ENCODE measurements at places on chromosomes 7 and 10.

DNA sequence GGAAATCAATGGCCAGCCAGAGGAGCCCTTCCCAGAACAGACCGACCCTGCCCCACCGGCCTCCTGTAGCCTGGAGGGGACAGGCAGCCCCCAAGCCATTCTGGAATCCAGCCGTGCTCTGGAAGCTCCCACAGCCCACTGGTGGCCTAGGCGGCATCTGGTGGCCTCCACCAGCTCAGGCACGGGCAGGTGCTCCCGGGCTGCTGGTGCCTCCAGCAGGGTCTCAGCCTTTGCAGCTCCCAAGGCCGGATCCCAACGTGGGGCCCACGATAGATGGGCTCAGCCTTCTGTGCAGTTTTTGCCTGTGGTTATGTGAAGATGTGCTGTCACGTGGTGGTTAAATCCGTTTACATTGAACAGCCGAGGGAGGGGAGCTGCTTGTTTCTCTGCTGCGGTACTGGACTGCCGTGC is 44.4 kb downstream of the JAKMIP3 start:
- no peak for DNase-seq

DNA sequence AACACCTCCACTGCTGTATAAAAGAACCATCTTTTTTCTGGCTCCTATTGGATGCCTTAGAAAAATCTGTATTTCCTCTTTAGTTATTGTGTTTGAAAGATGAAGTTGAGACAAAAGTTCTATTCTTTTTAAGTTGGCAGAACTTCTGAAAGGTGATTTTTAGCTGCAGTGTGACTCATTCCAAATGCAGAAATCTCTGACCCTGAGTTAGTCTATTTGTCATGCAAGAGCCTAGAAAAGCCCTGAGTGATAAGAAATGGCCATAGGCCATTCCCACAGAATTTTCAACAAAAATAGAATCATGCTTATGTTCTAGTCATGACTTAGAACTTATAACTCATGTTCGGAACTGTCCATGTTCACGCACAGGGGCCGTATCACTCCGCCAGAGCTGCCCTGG is 89.1 kb downstream of the EGFR start:
- DNase-seq: no peak

- DNase-seq: no peak
These were observed 219.8 kb upstream of the FRMD4A start for GRCh38 chr10:14550471-14550981.

- DNase-seq: no peak
These were observed 79.2 kb downstream of the ADCY1 start for GRCh38 chr7:45653209-45653907.

- peak; percentile 3 for DNase-seq
These were observed 39.2 kb upstream of the OTUD1 start for GRCh38 chr10:23399701-23400144.

DNA sequence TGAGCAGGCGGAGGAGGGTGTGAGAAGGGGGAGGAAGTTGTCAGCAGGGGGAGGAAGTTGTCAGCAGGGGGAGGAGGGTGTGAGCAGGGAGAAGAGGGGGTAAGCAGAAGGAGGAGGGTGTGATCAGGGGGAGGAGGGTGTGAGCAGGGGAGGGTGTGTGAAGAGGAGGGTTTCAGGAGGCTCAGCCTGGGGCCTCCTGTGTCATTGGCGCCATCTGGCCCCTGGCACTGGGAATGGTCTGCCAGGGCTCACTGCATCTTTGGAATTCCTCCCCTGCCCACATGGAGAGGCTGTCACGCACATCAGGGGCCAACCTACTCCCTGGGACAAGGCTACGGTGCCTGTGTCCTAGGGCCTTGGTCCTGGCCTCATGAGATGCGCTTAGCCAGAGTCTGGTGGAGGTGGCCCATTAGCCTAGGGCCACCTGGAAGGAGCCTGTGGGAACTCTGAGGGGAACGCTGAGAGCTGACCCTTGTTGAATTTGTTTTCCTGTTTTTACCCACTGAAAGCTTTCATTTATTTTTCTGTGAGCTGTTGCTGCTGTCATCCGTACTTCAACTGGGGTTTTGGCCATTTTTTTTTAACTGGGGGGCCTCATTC is 18.0 kb downstream of the CAMK2B start:
- peak; percentile 6 for DNase-seq

DNA sequence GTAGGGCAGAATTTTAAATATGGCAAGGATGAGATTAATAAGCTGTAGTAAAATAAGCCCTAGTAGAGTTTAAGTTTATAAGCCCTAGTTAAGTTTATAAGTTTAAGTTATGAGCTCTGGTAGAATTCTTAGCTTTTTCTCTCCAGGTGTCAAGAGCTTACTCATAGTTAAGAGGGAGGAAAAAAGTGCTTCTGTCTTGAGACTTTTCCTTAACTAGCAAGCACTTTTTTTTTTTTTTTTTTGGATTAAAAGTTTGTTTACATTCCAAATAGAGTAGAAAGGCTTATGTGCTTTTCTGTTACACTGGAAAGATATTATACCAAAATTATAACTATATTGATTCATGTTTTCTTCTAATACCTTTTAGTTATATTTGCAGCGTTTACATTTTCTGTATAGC is 25.5 kb upstream of the MPP7 start:
- no peak for DNase-seq

DNA sequence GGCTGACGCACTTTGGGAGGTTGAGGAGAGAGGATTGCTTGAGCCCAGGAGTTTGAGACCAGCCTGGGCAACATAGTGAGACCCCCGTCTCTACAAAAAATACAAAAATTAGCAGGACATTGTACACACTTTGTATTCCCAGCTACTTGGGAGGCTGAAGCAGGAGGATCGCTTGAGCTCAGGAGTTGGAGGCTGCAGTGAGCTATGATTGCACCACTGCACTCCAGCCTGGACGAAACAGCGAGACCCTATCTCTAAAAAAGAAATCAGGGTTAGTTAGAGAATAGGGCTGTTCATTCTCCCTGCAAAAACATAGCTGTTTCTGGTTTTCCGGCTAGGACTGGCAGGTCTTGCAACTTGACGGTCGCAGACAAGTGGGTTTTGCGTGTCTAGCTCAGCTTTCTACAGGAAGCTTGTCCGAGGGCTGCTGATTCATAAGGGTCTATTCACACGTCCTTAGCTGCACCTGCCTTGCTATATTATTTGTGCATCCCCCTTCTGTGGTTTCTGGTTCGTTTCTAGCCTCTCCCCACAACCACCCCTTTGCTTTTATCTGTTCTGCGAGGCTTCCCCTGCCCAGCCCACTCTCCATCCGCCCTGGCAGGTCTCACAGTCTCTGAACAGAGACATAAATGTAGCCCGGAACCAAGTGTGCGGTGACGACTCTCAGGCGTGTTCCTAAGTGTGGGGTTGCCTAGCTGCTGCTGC is 10.7 kb downstream of the AMZ1 start:
- DNase-seq: no peak

- no peak for DNase-seq
These were observed 263.1 kb upstream of the PITRM1 start for GRCh38 chr10:3435671-3436070.

DNA sequence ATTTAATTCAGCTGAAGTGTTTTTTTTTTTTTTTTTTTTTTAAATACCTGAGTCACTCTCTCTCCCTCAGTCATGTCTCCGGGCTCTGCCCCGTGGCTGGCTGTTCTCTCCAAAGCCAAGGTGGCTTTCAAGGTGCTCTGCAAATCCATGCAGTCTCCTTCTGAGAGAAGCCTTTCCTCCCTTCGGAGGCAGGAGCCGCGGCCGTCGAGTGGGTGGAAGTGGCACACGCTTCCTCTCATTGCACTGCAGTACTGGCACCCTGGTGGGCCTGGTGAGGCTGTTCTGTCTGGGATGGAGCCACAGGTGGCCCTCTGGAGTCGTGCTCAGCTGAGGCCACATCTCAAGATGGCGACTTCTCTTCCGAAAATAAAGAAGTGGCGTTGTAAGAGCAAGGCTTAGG is 221.8 kb downstream of the GLRX3 start:
- DNase-seq: no peak

DNA sequence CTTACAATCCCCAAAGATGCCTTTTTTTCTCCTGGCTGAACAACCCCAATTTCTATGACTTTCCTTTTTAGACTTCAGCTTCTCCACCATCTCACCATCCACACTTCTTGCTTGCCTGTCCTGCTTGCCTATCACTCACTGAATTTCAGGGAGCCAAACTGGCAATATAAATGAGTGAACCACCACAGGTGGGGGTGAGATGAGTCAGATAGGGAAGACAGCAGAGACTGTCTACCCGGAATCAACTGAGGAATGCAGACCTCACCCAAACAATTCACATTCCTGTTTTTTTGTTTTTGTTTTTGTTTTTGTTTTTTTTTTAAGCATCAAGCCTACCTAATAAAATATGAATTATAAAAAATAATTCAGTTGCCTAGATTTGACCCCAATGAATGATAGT is 273.8 kb downstream of the NRG3 start:
- DNase-seq: no peak

GRCh38 chr10:86308056-86308455 is 58.5 kb downstream of the GRID1 start:
- no peak for DNase-seq

GRCh38 chr7:90833443-90833842 is 237.3 kb downstream of the CDK14 start:
- DNase-seq: no peak

- no peak for DNase-seq
These were observed 695.1 kb downstream of the TNS3 start for GRCh38 chr7:46886669-46887374.

DNA sequence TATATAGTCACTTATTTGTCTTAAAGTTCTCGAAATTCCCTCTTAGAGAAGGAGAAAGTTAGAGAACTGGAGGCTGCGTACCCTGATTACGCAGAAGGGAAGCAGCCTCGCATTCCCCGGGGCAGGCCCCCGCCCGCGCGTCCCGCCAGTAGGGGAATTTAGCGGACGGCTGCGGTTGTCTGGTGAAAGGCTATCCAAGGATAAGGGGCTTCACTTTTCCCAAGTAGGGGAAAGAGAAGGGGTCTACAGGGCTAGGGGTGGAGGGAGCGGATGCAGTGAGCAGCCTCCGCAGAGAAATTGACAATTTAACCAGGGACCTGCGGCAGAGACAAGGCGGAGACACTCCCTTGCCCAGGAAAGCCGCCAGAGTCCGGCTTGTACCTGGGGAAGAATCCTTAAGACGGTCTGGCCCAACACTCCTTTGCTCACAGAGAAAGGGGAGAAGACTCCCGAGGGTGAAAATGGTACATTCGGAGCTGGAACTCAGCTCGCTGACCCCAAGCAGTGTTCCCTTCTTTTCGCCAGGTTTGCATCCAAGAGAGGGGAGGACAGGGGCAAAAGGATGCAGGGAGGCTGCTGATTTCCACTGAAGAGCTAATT is 994 bp upstream of the MAGI2 start:
- no peak for DNase-seq

GRCh38 chr10:31820096-31820495 is 108.5 kb downstream of the ARHGAP12 start:
- DNase-seq: no peak

- no peak for DNase-seq
These were observed 69.1 kb upstream of the PTER start for GRCh38 chr10:16367621-16368292.

DNA sequence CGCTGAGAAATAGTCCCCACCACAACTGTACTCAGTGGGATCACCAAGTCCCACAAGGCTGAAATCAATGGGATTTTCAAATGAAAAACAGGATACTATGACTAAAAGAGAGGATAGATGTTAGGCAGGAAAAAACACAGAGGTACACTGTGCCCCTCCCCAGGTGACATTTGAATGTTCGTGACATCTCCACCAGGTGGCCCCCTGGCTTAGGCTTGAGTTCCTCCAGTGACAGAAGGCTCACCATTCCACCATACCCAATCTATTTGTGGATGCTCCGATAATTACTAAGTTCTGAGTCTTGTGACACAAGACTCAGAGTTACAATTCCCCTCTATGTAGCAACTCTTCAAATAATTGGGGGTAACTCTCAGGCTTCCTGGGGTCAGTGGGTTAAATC is 77.5 kb upstream of the KCNMA1 start:
- no peak for DNase-seq

DNA sequence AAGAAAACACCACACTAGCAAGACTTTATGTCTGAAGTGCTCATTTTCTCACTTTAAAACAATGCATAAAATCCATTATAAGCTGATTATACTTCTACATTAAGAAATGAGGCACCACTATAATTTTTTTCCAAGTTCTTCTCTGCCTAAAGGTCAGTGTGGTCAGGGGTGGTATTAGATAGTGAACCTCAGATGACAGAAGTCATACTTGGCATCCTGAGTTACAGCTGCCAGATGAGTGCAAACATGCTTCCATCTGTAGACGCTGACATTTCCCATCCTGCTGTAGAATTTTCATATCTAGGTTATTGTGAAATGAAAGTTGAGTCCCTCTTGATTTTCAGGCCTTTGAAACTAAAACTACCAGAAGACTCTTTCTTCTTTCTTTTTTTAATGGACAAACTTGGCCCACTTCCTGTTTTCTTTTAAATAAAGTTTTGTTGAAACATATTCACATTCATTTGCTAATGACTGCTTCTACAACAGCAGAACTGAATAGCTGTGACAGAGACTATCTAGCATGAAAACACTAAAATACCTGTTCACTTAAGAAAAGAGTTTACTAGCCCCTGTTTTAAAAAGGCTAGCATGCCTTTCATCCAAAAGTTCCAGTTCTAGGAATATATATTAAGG is 900.8 kb downstream of the XPNPEP1 start:
- no peak for DNase-seq

DNA sequence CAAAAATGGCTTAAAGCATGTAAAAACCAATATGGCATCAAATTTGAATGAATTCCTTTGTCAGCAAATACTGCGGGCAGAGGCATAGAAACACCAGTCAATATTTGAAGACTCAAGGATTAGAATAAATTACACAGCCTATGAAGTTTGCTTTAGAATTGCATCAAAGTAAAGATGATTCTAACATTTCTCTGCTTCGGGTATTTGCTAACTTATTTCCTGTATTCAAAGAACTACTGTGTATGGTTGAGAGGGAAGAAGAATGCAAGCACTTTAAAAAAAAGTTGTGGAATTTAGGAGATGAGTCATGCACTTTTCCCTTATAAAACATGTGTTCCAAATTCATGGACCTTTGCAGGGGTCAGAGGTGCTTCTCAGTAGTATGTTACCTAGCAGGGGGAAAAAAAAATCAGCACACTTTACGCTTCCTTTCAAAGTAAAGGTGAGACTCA is 90.1 kb downstream of the PIP4K2A start:
- DNase-seq: peak; percentile 43

- DNase-seq: no peak
These were observed 12.7 kb downstream of the STEAP2 start for GRCh38 chr7:90224195-90224594.

DNA sequence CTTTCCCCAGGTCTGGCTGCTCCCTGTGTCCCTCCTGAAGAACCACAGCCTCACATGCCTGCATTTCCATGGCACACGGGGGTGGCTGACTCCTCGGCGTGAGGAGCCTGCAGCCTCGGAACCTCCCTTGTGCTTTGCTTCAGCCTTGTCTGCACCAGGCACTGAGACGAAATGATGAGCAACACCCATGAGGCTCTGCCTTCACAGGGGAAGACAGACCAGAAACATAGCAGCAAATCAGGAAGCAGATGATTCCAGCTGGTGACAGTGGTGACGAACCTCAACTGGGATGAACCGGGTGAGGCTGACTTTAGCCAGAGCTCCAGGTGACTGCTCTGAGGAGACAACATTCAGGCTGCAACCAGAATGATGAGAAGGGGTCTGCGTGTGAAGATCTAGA is 84.5 kb upstream of the SMNDC1 start:
- no peak for DNase-seq
